ENCODE measurements at places on chromosomes 2 and 18.

DNA sequence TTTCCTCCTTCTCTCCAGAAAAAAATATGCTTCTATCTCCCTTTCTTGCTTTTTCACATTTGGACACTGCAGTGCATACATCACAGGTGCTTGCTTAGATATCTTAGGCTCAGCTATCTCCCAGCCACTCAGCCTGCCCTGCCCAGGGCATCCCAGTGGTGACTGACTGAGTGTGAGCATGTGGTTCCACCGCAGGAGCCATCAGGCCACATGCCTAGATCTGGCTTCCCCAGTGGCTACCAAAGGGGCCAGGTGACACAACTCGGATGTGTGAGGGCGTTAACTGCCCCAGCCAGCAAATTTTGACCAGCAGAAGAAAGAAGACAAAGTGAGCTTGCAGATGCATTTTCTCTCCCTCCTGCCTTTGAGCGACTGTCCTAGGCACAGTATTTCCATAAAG is 25.5 kb downstream of the SP5 start:
- DNase-seq = no peak

GRCh38 chr2:30732876-30733275 is 74.4 kb downstream of the CAPN13 start:
- no peak for DNase-seq

DNA sequence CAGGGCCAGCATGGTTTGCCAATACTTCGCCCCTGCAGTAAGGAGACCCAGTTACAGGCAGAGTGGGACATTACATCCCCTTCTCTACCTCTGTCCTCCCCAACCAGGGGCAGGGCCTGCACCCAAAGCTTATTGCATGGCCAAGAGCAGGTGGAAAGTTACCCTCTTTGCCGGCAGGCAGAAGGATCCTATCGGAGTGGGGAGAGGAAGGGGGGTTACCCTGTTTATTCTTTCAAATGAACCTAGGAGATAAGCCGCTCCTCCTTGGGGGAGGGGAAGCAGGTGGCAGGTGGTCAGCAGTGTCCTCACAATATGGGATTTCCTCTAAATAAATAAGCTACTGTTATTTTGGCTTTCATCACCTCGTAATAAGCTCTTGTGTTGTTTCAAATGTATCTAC is 53.9 kb downstream of the SPATS2L start:
- no peak for DNase-seq

DNA sequence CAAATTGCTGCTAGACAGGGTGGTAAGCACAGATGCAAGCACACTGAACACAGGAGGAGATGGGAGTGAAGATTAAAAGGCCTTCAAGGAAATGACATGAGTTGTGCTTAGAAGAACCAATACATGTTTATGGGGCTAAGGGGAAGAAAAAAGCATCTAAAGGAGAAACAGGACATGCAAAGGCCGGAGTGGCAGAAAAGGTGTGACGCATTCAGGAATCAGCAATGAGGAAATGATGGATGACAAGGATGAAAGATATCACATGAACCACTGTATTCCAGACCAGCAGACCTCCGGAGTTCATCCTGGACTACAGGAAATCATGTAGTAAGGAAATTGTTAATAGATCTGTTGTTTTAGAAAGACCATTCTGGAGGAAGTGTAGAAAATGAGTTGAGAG is 42.8 kb downstream of the PPP4R1 start:
- no peak for DNase-seq

DNA sequence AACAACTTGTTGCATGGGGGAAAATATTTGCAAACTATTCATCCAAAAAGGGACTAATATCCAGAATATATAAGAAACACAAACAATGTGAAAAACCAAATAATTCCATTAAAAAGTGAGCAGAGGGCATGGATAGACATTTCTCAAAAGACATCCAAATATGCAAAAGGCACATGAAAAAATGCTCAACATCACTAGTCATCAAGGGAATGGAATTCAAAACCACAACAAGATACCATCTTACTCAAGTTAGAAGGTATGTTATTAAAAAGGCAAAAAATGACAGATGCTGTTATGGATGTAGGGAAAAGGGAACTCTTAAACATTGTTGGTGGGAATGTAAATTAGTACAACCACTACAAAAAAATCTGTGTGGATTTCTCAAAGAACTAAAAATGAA is 396.5 kb downstream of the CCDC85A start:
- DNase-seq = no peak

DNA sequence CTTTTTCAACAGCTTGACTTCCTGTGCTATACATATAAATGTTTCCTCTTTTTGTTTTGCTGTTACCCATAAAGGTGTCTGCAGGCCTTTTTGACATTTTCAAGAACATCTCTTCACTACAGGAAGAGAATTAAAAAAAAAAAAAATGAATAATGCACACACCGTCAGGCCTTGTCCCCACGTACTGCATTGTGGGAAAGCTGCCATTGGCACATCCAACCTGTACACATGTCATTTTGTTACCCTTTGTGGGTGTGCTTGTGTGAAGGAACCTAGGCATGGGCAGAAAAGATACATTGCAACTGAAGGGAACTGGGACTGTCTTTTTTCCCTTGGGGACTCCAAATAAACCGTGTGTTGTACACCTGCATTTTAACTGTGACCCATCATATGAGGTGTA is 16.8 kb upstream of the TMEM37 start:
- DNase-seq = no peak

DNA sequence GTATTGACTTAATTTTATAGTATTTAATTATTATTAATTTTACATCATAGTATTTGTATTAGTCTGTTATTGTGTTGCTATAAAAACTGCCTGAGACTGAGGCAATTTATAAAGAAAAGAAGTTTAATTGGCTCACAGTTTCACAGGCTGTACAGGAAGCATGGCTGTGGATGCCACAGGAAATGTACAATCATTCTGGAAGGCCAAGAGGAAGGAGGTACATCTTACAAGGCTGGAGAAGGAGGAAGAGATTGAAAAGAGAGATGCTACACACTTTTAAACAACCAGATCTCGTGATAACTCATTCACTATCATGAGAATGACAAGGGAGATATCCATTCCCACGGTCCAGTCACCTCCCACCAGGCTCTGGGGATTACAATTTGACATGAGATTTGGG is 2019.4 kb upstream of the PIK3C3 start:
- no peak for DNase-seq

DNA sequence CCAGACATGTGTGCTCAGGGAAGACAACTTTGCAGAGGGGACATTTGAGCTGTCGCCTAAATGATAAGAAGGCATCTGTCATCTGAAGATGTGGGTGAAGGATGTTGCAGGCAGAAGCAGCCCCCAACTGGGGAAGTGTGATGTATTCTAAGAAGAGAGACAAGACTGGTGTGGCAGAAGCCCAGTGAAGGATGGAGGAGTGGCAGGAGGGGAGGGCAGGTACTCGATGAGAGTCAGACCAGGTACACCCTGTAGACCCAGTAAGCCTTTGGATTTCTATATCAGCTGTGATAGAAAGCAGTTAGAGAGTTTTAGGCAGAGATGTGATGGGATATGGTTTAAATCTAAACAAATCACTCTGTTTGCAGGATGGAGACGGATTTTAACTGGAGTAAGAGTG is 19.2 kb downstream of the SLC14A2 start:
- no peak for DNase-seq

Data from cortex of kidney (tissue), 1 donor.